Activated T-cell treated with anti-CD3 and anti-CD28 coated beads for 48 hours (primary cell): ENCODE measurements at places on chromosomes 16 and 17.

GRCh38 chr16:87149051-87149450 is 168.1 kb downstream of the C16orf95 start:
- no peak for DNase-seq

- no peak for DNase-seq
These were observed 41.5 kb downstream of the C17orf67 start for GRCh38 chr17:56792267-56792666.

DNA sequence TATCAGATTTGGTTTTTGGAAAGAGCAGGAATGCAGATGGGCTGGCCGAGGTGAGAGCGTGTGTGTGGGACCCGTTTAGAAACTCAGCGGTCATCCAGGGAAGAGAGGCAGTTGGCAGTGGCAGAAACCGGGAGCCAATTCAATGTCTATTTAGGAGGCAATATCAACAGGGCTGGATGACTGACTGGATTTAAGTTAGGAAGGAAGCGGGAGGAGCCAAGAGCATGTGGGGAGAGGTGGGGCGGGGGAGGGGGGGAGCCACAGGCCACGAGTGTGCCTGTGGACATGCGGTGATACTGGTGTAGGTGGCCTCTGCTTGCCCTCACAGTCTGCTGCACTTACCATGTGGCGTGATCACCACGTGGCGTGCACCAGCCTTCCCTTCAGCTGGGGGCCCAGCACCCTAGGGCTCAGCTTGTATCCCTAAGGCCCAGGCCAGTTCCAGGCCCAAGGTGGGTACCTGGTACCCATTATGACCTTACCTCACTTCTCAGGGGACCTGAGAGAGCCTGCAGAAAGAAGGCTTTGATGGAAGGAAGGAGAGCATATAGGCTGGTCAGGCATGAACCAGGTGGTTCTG is 10.8 kb upstream of the TPPP3 start:
- no peak for DNase-seq

- no peak for DNase-seq
These were observed 169.5 kb downstream of the VPS53 start for GRCh38 chr17:545156-545555.

DNA sequence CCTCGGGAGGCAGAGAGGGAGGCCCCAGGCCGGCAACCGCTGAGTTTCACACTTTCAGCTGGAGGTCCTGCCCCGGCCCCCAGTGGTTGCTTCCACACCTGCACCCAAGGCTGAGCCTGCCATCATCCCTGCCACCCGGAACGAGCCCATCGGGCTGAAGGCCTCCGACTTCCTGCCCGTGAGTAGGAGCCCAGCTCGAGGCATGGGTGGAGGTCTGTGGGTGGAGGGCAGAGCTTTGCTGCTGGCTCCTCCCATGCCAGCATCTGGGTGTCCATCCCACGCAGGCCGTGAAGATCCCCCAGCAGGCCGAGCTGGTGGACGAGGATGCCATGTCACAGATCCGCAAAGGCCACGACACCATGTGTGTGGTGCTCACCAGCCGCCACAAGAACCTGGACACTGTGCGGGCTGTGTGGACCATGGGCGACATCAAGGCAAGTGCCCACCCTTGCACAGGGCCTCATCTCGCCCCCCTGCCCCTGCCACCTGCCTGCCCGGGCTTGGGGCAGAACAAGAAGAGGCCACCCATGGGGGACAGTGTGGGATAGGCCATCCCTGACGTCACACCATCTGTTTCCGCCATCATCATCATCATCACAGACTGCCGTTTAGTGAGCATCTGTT is 19.6 kb downstream of the KATNB1 start:
- no peak for DNase-seq

- peak; percentile 30 for DNase-seq
These were observed 44.3 kb downstream of the LCMT1 start for GRCh38 chr16:25155553-25156460.

DNA sequence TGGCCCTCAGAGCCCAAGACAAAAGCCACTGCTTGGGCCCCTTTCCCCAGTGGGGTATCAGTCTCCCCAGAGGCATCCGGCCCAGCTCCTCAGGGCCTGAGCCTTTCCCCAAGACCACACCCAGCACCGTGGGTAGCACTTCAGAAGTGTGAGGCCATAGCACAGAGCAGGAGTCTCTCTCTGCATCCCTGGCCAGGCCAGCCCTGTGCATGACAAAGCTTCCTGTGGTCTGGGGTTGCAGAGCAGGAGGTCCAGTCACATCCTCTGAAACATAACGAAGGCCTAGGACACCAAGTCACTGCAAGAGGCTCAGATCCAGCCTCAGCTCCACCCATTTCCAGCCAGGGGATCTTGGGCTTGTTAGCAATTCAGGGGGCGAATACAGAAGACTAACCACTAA is 56.8 kb upstream of the ZNF423 start:
- DNase-seq = no peak
